GM20000 (cell line): ENCODE measurements at places on chromosomes 1 and 21.

GRCh38 chr1:116345843-116346242 is 27.2 kb upstream of the ATP1A1 start:
- DNase-seq = no peak

- DNase-seq = no peak
Measured at GRCh38 chr1:162080472-162081015, 11.1 kb downstream of the NOS1AP start.

- DNase-seq = no peak
Measured at GRCh38 chr1:160411271-160412027, 11.1 kb downstream of the VANGL2 start.

DNA sequence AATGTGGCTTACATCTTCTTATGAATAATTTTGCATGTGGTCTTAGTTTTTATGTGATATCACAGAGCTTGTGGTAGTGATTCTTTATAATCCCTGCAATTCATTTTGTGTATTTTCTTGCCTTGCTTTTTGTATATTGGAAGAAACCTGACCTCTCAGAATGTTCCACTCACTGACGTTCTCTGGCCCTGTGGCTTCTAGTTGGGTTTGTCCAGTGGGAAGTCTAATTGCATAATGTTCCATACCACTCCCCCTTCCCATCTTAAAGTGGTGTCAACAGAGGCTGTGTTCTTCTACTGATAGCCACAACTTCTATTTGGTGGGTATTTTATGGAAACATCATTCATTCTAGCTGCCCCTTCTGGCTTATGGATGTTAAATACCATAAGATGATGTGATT is 225.3 kb downstream of the BACH1 start:
- DNase-seq = no peak
